Ascending aorta (tissue), 2 donors: ENCODE measurements at places on chromosomes 1 and 21. TPM values are rescaled to one million over a fixed set of nuclear protein-coding genes. Genes with fewer than 3 reads are reported as not detected.

DNA sequence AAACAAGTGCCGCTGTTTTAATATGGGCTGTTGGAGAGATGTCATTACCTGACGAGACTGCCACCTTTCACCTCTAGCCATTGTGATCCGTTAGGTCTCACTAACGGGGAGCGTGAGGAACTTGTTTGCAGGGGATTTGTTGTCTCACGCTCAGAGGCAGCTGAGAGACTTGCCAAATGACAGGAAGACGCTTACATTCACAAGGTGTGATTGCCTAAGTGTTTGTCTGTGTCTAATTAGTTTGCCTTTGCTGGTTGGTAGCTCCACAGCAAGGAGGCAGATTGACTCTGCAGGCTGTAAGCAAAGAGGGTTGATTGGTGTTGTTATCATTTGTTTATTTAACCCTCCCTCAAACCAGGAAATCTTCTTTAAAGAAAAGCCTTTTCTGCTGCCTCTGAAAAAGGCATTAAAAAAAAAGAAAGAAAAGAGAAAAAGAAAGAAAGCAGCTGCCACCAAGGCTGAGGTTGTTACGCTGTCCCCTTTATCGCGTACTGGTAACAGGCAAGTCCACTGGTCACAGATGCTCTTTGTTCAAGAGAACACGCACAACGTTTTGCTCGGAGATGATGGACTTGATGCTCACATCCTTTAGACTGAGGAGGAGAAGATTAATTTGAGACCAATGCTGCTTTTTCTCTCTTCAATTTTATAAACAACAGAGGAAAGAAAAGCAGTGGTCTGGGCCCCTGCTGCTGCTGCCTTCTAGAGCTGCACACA is 203.9 kb downstream of the ZNF326 start:
- no peaks in the 10 kb centered on the region for H3K4me1 ChIP-seq
- H3K4me3 ChIP-seq = no peak overlapping the region
- no peaks in the 10 kb centered on the region for H3K27me3 ChIP-seq
- H3K36me3 ChIP-seq = no peaks in the 10 kb centered on the region

The SRM gene
- 175 TPM for total RNA-seq

The LPAR3 gene
- not detected for total RNA-seq

The NBPF6 gene
- not detected for total RNA-seq

The ELF3 gene
- 0.96 TPM for total RNA-seq

- no peak for DNase-seq
- no peaks in the 10 kb centered on the region for H3K27me3 ChIP-seq
- no peaks in the 10 kb centered on the region for H3K4me1 ChIP-seq
- H3K36me3 ChIP-seq = no peaks in the 10 kb centered on the region
- H3K4me3 ChIP-seq = no peak overlapping the region
These were observed 205.8 kb upstream of the DUSP10 start for GRCh38 chr1:221947731-221948130.

The PTGFR gene
- 0.85 TPM for total RNA-seq

- H3K4me3 ChIP-seq = no peak overlapping the region
- no peaks in the 10 kb centered on the region for H3K36me3 ChIP-seq
- H3K27me3 ChIP-seq = no peaks in the 10 kb centered on the region
- DNase-seq = no peak
- H3K4me1 ChIP-seq = no peaks in the 10 kb centered on the region
These were observed 2.5 kb downstream of the AGO4 start for GRCh38 chr1:35810096-35810881.

- H3K27me3 ChIP-seq = no peaks in the 10 kb centered on the region
- H3K36me3 ChIP-seq = peaks cover 75% of the 10 kb centered on the region
These were observed 138.4 kb downstream of the SYT2 start for GRCh38 chr1:202571719-202572339.

- no peaks in the 10 kb centered on the region for H3K4me1 ChIP-seq
- H3K4me3 ChIP-seq = no peak overlapping the region
- no peak for DNase-seq
- H3K27me3 ChIP-seq = no peaks in the 10 kb centered on the region
- no peak overlapping the region for H3K27ac ChIP-seq
These were observed 78.6 kb downstream of the STUM start for GRCh38 chr1:226627050-226627755.

The NR1I3 gene
- 0.21 TPM for total RNA-seq

The BRWD1 gene
- 15.4 TPM for total RNA-seq

DNA sequence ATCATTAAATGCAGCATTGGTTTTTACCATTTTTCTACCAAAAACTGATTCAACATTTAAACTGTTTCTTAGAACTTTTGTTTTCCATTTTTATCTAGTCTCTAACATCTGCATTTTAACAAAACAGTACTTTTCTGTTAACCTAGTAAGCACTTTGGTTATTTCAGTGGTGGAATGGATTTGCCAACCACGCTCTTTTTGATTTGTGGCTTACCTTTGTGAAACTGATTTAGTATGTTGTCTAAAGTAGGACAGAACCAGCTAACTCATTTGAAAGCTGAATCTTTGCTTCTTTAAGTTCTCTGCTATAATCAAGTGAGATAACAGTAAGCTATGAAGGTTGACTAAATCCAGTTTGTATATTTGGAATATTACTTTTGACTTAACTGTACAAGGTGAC is 41.5 kb upstream of the METTL18 start:
- H3K36me3 ChIP-seq = peaks cover 24% of the 10 kb centered on the region
- DNase-seq = no peak
- H3K4me3 ChIP-seq = no peak overlapping the region
- H3K27ac ChIP-seq = no peak overlapping the region
- H3K4me1 ChIP-seq = no peaks in the 10 kb centered on the region

DNA sequence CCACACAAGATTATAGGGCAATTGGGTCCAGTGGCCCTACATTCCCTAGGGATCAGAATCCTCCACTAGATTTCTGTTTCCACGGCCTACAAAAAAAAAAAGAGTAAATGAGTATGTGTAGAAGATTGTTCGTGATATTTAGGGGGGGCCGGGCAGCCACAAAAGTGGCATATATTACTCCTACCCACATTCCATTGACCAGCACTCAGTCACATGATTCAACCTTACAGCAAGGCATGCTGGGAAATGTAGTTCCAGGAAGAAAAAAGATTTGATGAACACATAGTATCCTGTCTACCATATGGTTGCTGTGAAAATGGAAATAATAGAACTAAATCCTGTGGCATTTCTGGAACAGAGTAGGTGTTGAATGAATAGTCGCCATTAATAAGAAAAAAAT is 43.4 kb upstream of the GJB5 start:
- no peaks in the 10 kb centered on the region for H3K4me1 ChIP-seq
- peaks cover 3% of the 10 kb centered on the region for H3K27me3 ChIP-seq
- no peak overlapping the region for H3K27ac ChIP-seq
- no peak for DNase-seq

The TNFSF4 gene
- 0.75 TPM for total RNA-seq

The TRPM2 gene
- 0.43 TPM for total RNA-seq

The EVA1C gene
- total RNA-seq = 147 TPM
